ENCODE measurements at places on chromosomes 16 and 17. TPM values are rescaled to one million over a fixed set of nuclear protein-coding genes. Genes with fewer than 3 reads are reported as not detected.

Gene NAGPA
- polyA plus RNA-seq = 24.8 TPM

Gene MYH13
- polyA plus RNA-seq = not detected

Gene SLC12A3
- polyA plus RNA-seq = not detected

Gene SLFN14
- 0.13 TPM for polyA plus RNA-seq

Gene ZNF423
- polyA plus RNA-seq = not detected

Gene USP36
- polyA plus RNA-seq = 45.1 TPM

Gene TPSAB1
- not detected for polyA plus RNA-seq

Gene NUP93
- 66.6 TPM for polyA plus RNA-seq

Gene PRSS8
- not detected for polyA plus RNA-seq

Gene LGALS9B
- not detected for polyA plus RNA-seq

Gene KRT24
- polyA plus RNA-seq = not detected

Gene MAZ
- 74.6 TPM for polyA plus RNA-seq

Gene TBC1D3D
- polyA plus RNA-seq = not detected

Gene COG4
- polyA plus RNA-seq = 52.8 TPM

Gene KCNJ16
- polyA plus RNA-seq = not detected

Gene MYH1
- not detected for polyA plus RNA-seq

Gene OTOP3
- not detected for polyA plus RNA-seq

Gene SYT17
- polyA plus RNA-seq = not detected

Gene CRHR1
- not detected for polyA plus RNA-seq

Gene FOXF1
- polyA plus RNA-seq = not detected

Gene WNT9B
- not detected for polyA plus RNA-seq

Gene CDR2
- 46.8 TPM for polyA plus RNA-seq

Gene TBX2
- polyA plus RNA-seq = not detected

Gene MYH3
- 0.39 TPM for polyA plus RNA-seq

Gene EPX
- not detected for polyA plus RNA-seq

Gene CPHXL2
- not detected for polyA plus RNA-seq

Gene CCDC182
- not detected for polyA plus RNA-seq

Gene KCNG4
- polyA plus RNA-seq = not detected

Gene RAB11FIP4
- 14.9 TPM for polyA plus RNA-seq

Gene C16orf92
- not detected for polyA plus RNA-seq

Gene SLC26A11
- 8.4 TPM for polyA plus RNA-seq

Gene FBXW10
- polyA plus RNA-seq = not detected

Gene ASPSCR1
- 29.1 TPM for polyA plus RNA-seq

Gene CES5A
- polyA plus RNA-seq = not detected

Gene TMEM100
- not detected for polyA plus RNA-seq

Gene JPH3
- polyA plus RNA-seq = not detected

Gene HNF1B
- not detected for polyA plus RNA-seq

Gene C16orf82
- polyA plus RNA-seq = not detected

Gene SLC47A2
- not detected for polyA plus RNA-seq

Gene CCDC92B
- not detected for polyA plus RNA-seq

Gene SEPTIN12
- polyA plus RNA-seq = not detected

Measured in naive thymus-derived CD8-positive, alpha-beta T cell (primary cell).